ENCODE measurements at places on chromosomes 3 and 15.
A peak's percentile ranks its signal among the peaks of the same experiment; 100 is the strongest.

GRCh38 chr3:104943974-104944373, 422.7 kb upstream of the ALCAM start:
- no peak for DNase-seq

DNA sequence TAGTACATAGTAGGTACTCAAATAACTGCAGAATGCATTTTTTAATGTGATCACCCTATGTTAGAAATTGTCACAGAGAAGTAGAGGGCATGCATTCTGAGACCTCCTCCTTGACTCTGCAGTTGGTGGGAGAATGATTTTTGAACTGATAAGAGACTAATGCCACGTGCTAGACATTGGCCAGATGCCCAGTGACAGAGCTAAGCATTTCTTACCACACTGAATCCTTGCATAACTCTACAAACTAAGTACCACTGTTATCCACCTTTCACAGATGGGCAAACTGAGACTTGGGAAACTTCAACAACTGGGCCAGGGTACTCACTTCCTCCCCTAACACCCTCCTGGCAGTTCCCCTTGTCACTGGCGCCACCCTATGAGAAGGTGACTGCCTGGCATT, 33.5 kb upstream of the SPATA12 start:
- DNase-seq: no peak

DNA sequence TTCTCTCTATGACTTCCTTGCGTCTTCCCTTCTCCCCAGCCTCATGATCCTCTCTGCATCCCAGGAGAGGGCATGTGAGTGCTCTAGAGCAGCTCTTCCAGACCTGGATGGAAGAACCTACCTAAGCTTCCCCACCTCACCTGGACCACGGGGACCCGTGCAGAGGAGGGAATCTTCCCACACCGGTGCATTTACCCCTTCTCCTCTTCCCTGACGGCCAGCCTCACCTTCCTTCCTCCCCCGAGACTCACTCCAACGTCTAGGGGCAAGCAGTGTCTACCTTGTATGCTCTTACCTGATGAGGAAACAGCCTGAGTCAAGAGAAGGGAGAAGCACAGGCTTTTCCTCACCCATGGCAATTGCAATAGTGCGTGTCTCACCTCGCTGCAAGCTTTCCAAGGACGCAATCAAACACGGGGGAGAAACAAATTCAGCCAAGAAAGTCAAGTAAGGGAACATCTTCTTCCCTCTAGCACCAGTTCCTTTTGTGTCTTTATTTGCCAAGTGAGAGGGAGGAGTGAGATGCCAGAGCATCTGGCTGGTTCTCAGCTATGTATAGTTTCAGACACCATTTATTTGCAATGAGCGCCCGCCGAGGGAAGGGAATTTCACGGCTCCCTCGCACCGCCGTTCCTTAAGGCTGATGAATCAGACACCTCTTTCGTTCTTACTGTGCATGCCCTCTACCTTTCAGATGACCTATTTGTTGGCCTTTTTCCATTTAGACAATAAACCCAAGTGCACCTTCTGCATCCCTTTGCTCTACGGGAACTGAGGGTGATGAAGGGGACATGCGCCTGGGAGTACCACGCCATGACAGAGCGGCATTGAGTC, 1.8 kb upstream of the CCR9 start:
- DNase-seq: no peak

- DNase-seq: no peak
Observed at GRCh38 chr3:38555149-38555840, 59.2 kb downstream of the EXOG start.

DNA sequence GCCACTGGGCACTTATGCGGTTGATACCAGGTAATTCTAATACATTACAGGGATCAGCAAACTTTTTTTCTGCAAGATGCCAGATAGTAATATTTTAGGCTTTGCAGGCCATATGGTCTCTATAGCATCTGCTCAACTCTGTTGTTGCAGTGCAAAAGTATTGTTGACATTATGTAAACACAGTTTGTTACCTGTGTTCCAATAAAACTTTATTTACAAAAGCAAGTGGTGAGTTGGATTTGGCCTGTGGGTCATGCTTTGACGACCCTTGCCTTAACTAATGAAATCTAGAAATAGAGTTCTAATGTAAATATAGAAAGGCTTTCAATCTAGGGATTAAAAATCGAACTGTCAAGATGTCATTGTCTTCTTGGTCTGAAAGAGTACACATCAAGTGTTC, 44.4 kb downstream of the PIK3CA start:
- no peak for DNase-seq

- DNase-seq: no peak
Observed at GRCh38 chr3:13049400-13049799, 23.8 kb downstream of the IQSEC1 start.

DNA sequence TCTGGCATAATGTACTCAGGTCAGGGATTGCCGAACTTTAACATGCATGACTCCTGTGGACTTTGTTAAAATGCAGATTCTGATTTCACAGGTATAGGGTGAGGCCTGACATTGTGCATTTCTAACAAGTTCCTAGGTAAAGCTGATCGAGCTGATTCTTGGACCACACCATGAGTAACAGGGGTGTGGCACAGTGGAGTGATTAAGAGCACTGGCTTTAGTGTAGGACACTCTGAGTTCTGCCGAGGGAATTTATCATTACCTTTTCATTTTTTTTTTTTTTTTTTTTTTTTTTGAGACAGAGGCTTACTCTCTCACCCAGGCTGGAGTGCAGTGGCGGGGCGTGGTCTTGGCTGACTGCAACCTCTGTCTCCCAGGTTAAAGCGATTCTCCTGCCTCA, 169.3 kb downstream of the ADAMTS9 start:
- DNase-seq: no peak

DNA sequence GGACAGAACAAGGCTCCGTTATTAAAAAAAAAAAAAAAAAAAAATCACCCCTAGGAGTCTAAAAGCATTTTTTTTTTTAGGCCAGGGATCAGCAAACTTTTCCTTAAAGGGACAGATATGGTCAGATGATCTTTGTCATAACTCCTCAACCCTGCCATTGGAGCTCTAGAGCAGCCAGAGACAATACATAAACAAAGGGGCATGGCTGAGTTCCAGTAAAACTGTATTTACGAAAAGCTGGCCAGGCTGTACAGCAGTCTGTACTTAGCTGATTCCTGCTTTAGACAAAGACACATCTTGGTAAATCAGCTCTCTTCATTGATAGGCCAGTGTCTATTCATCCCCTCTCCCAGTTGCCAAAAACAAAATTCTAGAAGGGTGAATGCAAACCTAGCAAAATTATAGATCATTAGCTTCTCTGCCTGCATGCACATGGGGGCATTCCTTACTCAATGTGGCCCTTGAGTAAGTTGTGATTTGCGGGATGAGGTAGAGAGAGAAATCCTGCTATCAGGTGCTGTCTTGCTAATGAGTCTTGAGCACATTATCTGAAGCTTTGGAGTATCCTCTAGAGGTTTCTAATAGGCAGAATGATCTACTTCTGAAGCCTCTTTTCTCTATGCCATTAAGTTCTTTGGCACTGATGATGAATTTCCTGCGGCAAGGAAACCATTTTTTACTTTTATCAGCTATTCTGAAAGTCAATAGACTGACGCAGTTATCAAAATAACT, 35.2 kb downstream of the SENP8 start:
- DNase-seq: no peak

DNA sequence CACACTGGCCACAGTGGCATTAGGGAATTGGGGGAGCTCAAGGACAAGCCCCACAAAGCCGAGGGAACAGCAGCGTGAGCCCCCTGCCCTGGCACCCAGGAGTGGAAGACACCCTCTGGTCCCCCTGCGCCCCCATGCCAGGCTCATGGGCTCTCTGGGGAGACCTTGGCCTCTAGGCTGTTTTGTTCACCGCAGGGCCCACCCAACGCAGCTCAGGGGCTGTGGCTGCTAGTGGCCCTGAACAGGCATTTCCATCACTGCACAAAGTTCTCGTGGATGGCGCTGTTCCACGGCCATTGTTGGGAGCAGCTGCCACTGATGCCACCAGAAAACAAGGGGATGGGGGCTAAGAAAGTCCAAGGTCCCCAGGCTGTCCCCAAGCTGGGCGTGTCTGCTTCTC, 147.7 kb downstream of the NSMCE3 start:
- DNase-seq: no peak

- DNase-seq: no peak
Observed at GRCh38 chr3:143720381-143720780, 127.9 kb downstream of the SLC9A9 start.

DNA sequence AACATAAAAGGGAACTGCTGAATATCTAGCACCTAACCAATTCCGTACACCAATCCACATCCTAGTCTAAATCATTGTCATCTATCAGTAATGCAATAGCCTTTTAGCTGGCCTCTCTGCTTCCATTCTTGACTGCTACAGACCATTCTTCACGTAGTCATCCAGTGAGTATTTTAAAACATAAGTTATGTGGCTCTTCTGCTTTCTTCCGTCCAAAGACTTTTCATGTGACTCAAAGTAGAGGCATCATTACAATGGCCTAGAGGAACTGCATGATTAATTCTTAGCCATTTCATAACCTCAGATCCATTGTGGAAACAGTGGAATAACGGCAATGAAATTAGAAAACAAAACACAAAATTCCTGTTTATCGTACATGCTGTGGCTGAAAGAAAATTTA, 88.9 kb upstream of the CBLB start:
- no peak for DNase-seq

DNA sequence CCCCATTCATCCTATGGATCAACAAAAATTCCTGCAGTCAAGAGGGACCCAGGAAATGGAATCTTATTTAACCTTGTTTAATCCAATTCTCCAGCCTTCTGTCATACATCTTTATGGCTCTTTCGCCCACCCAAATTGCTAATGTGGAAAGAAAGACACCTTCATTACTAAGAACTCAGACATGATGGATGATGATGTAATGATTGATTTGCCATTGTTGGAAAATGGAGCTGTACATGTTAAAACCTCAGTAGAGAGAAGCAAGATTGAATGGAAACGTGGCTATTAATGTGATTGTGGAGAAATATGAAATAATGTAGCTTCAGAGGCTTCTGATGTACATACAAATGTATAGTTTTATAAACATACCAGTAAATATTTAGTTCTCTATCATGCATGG, 15.7 kb upstream of the PTPRG start:
- DNase-seq: no peak

GRCh38 chr3:192467230-192468140, 259.9 kb downstream of the FGF12 start:
- peak; percentile 39 for DNase-seq

DNA sequence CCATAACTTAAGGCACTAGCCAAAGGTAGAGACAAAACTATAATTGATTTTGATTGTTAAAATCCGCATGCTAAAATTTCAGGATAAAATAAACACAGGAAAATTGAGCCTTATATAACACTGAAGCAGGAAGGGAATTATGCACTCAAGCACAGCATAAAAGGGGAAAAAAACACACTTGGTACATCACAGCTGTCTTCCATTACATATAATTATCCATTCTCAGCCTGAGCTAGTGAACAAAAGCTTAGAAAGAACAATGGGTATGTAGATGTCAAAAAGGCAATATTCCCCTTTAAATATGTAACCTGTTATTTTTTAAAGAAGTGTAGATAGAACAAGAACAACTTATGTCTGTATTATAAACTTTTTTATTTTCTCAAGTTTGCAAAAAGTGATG, 899.2 kb downstream of the ROBO1 start:
- no peak for DNase-seq

DNA sequence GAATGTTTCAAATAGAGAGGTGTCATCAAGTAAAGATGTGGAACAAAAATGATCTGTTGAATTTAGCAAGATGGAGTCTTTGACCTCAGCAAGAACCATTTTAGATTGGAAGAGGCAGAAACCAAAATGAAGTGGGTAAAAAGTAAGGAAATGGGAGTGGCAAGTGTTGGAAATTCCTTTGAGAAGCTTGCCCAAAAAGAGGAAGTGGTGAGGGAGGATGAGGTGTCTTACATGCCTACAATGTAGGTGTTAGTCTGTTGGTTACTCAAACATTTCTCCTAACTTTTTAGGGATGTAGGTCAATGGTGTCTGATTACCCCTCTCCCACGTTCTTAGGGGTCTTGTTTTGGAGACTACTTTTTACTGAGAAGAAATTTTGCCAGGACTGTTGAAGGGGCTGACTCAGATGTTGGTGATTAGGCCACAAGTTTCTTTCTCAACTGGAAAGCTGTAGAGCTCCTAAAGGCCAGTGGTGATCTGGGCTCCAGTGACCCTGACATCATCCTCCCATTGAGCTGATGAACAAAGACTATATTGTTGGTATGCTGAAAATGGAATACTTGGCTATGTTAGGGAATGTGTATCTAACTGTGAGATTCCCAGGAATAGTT, 5.1 kb downstream of the PPP2R3A start:
- DNase-seq: no peak

DNA sequence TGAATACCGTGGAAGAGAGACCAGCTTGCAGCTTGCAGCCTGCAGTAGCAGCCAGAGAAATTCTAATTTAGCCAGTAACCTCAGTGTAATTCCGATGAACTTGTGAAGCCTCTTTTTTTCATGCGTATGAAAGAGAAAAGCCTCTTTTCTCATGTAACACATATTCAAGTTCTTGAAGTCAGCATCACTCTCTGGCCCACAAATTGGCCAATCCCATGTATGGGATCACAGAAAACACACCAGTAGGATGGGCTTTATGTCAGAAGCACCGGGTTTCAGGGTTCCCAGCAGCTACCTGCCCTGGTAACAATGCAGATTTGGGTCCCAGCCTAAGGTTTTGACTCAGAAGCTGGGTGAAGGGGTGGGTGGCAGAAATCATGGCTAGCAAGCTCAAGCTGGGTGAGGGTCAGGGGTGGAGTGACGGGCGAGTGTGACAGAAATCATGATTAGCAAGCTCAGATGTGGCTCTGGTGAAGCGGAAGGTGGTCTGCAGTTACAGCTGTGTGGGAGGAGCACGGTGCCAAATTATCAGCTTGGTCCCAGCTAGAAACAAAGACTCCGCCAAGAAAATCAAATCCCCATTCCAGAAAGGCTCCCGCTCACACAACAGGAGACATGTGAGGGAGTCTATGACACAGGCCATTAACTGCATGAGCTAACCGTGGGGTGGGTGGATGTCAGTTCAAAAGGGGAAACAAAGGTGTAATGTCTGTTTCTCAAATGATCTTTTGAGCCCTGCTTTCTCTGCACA, 86.6 kb downstream of the SNRK start:
- no peak for DNase-seq
